Left lung (tissue), 14 donors: ENCODE measurements at places on chromosomes 4 and X. TPM values are rescaled to one million over a fixed set of nuclear protein-coding genes. Genes with fewer than 3 reads are reported as not detected.

The SLC6A14 gene
- polyA plus RNA-seq: 0.25 TPM

- no peaks in the 10 kb centered on the region for H3K4me1 ChIP-seq
- H3K36me3 ChIP-seq: no peaks in the 10 kb centered on the region
- H3K27me3 ChIP-seq: peaks cover 4% of the 10 kb centered on the region
- peak overlapping the region; percentile 95 for H3K27ac ChIP-seq
These were observed 1.8 kb downstream of the RAP2C start for GRCh38 chrX:132217203-132218073.

- DNase-seq: no peak
- no peaks in the 10 kb centered on the region for H3K36me3 ChIP-seq
- no peak overlapping the region for H3K4me3 ChIP-seq
These were observed 156.5 kb upstream of the ARHGAP24 start for GRCh38 chr4:85318415-85318814.

The DOK7 gene
- polyA plus RNA-seq: 0.28 TPM

GRCh38 chrX:82757614-82758013 is 750.5 kb upstream of the POU3F4 start:
- no peaks in the 10 kb centered on the region for H3K4me1 ChIP-seq
- peak; percentile 7 for DNase-seq
- H3K36me3 ChIP-seq: no peaks in the 10 kb centered on the region
- no peak overlapping the region for H3K27ac ChIP-seq

- no peaks in the 10 kb centered on the region for H3K27me3 ChIP-seq
- no peak overlapping the region for H3K27ac ChIP-seq
- H3K36me3 ChIP-seq: no peaks in the 10 kb centered on the region
- no peak overlapping the region for H3K4me3 ChIP-seq
- no peaks in the 10 kb centered on the region for H3K4me1 ChIP-seq
- DNase-seq: no peak
These were observed 21.2 kb upstream of the FAM156A start for GRCh38 chrX:52979568-52979967.

The H2BW1 gene
- polyA plus RNA-seq: not detected

DNA sequence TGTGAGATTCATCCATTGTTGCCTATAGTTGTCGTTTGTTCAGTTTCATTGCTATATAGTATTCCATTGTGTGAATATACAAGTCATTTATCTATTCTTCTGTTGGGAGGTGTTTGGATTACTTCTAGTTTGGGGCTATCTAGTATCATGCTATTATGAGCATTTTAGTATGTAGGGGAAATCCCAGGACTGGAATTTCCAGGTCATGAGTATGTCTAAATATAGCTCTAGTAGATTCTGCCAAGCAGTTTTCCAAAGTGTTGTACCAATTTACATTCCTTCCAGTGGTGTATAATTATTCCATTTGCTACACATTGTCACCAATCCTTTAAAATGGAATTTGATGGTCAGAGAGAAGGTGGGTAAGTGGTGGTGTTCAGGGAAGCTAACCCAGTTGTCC is 30.1 kb downstream of the EGFL6 start:
- no peaks in the 10 kb centered on the region for H3K27me3 ChIP-seq
- DNase-seq: no peak
- no peak overlapping the region for H3K4me3 ChIP-seq
- H3K36me3 ChIP-seq: no peaks in the 10 kb centered on the region
- H3K27ac ChIP-seq: no peak overlapping the region

GRCh38 chr4:7827566-7827965 is 112.1 kb downstream of the AFAP1 start:
- peaks cover 19% of the 10 kb centered on the region for H3K4me1 ChIP-seq
- no peak overlapping the region for H3K4me3 ChIP-seq
- H3K27me3 ChIP-seq: no peaks in the 10 kb centered on the region
- peak overlapping the region; percentile 69 for H3K27ac ChIP-seq
- DNase-seq: no peak

DNA sequence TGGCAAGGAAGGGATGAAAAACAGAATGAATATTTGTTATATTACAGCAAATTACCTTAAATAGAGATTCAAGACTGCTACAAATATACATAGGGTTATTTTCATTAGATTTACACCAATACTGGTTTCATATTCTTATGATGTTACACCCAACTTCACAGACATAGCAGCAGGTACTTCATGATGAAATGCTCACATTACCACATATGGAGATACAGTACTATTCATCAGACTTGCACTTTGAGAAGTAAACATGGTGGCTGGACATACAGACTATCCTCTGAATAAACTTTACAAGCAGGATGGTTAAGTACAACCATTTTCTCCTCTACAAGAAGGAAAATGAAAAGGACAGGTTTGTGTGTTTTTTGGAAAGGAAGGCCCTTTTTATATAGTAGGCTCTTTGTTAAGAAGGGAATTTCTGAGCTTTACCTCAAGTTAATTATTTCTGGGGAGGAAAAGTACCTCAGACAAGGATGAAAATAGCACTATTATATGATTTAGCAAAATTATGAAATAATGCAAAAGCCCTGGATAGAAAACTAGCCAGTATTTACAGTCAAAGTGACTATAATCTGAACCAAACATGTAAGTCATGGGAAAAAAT is 12.0 kb upstream of the FAM120C start:
- H3K27ac ChIP-seq: no peak overlapping the region
- no peaks in the 10 kb centered on the region for H3K4me1 ChIP-seq
- H3K27me3 ChIP-seq: no peaks in the 10 kb centered on the region
- no peak overlapping the region for H3K4me3 ChIP-seq
